ENCODE measurements at places on chromosomes 2 and 18.

- no peak for DNase-seq
Measured at GRCh38 chr18:47413327-47413726, 161.9 kb upstream of the SKOR2 start.

GRCh38 chr18:27045342-27045741 is 139.8 kb downstream of the CHST9 start:
- no peak for DNase-seq

DNA sequence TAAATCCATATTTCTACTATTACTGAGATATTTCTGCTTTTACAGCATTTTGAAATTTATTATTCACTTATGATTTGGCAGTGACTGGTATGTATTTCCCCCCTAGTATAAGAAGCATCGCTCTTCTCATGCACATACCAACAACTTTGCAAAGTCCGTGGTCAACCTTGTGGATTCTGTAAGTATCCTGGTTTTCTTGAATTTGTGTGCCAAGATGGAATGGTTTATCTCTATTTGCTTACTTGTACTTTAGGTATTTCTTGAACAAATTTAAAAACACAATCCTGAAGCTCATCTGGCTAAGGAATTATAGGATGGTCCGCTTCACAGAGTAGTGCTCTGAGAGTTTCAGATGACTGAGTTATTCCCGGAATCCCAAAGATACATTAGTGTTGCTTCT is 85.0 kb upstream of the FAM237A start:
- no peak for DNase-seq

GRCh38 chr2:229695961-229696360 is 18.4 kb downstream of the DNER start:
- DNase-seq, result no peak

- no peak for DNase-seq
Measured at GRCh38 chr2:101696272-101697123, 1.0 kb upstream of the MAP4K4 start.

- DNase-seq, result no peak
Measured at GRCh38 chr2:234594715-234595114, 97.8 kb upstream of the ARL4C start.

DNA sequence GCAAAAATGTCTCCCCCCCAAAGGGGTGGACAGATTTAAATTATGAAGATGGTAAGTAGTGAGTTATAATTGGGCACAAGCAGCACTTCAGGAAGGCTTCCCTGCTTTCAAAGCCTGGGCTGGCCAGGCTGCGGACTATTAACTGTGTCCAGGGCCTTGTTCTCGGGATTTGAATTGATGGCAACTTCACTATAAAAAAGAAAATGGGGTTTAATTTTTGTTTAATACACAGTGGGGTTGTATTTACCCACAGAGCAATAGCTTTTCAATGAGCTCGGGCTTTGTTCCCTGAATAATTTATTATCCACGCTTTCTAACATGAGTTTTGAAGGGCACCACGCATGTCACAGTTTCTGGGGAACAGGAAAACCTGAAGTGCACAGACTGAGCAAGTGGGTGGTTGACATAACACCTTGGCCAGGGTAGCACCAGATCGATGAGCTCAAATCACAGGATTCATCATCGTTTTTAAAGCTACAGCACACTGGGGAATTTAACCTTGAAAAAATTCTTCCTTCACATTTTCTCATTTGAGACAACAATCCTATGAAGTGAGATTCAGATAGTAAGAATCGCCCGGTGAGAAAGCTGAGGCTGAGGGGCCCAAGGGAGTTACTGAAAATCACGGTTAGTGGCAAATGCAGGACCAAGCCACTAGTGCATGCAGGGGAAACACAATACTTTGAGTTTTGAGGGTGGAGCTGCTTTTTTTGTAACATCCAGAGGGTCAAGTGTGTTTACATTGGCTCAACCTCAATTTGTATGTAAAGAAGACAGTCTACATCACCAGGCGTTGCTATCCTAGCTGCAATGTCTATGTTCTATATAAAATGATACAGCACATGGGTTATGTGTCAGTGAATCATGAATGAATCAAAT is 28.9 kb upstream of the LMAN1 start:
- DNase-seq, result no peak

- DNase-seq, result no peak
Measured at GRCh38 chr2:63544017-63544627, 44.2 kb downstream of the WDPCP start.

- no peak for DNase-seq
Measured at GRCh38 chr2:226971084-226971483, 135.2 kb downstream of the RHBDD1 start.

- DNase-seq, result no peak
Measured at GRCh38 chr2:7363906-7364305, 446.7 kb downstream of the RNF144A start.

DNA sequence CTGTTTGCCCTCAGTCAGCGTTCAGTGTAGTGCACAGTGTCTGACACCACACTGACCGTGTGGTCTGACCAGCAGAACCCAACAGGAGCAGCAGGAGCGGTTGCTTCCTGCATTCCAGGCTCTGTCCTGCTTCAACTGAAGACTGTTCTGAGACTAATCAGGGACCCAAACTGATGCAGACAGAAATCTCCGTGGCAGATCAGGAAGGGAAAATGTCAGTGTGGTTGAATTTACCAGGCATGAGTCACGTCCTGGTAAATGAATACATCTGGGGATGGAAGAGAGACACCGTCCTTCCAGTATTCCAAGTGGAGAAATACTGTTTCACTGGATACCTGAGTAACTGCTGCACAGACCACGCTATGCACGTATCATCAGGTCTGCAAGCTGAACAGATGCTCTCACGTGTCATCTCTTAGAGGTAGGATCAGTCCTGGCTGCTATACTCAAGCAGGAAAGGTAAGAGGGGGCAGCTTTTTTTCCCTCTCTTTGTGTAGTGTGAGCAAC is 223.6 kb upstream of the EPAS1 start:
- no peak for DNase-seq

DNA sequence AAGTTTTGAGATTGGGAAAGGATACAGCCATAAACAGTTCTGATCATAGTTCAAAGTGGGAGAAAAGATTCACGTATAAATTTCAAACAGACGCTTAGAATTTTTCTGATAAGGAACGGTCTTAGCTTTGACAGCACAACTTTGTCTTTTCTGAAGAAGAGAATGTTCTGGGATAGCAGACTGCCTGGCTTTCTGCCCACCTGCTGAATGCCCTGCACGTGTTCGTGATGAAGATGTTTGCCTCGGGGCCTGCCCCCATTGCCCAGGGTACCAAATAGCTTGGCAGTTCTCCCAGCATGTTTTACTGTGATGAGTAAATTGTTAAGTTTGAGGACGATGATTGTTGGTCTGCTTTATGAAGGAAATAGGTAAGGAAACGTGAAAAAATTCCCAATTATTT is 4.6 kb downstream of the MRPL33 start:
- DNase-seq, result no peak

DNA sequence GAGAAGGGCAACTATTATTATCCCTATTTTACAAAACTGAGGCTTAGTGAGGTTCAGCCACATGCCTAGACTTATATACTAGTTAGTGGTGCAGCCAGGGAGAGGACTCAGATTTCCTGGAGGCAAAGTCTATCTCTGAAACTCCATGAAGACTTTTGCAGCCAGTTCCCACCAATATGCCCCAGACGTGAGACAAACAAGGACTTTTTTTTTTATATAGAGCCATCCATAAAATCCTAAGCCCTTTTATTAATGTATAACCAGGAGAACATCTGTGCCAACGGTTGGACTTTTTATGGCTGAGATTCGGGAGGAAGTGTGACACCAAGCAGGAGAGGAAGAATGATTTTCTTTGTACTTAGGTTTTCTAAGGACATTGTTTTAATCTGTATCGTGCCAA is 29.9 kb downstream of the LIPG start:
- DNase-seq, result no peak

DNA sequence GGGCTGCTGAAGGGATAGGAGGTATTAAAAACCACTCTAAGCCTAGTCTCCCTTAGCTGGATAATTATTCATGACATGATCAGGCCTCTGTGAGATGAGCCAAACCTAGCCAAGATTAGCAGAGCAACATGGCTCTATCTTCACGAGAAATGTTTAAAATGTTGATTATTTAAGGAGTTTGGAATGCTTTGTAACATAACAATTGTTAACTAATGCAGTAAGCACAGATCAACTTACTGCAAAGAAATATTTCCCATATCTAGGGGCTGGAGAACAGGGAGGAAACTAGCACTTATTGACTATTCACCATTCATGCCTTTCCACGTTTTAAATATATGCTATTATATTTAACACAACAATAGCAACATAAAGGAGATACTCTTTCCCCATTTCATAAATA is 833.7 kb upstream of the CHAC2 start:
- DNase-seq, result no peak

- DNase-seq, result no peak
Measured at GRCh38 chr2:99256677-99257076, 1.2 kb upstream of the LYG2 start.

DNA sequence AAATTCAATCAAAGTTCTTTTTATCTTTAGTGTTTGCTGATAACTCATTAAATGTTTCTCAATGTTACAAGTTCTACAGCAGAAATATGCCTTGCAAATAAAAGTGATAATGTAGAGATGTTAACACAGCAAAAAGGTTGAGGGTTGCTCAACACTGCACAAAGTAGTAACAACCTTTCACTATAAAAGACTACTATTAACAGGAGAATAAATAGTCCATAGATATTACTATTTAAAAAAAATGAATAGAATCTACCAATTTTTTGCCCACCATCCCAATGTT is 378.1 kb downstream of the RBM43 start:
- DNase-seq, result no peak

GRCh38 chr2:84963692-84964405 is 7.1 kb upstream of the KCMF1 start:
- DNase-seq, result no peak

DNA sequence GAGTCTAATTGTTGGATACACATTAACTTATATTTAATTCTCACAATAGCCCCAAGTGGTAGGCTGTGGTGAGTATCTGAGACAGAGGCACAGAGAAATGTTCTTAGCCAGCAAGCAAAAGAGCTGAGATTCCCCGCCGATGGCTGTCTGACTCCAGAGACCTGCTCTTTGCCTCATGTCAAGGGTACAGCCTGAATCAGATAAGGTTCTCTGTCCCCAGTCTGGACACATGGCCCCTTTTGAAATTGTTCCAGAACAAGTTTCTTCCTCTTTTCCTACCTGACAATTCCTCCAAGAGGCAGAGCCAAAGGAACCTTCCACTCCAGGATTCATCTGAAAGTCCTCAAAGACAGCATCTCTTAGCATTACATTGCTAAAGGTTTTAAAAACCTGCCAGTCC is 512.9 kb upstream of the TNP1 start:
- DNase-seq, result no peak

GRCh38 chr2:173204316-173204715 is 128.7 kb downstream of the MAP3K20 start:
- no peak for DNase-seq

- no peak for DNase-seq
Measured at GRCh38 chr2:46852598-46852997, 63.0 kb downstream of the MCFD2 start.

DNA sequence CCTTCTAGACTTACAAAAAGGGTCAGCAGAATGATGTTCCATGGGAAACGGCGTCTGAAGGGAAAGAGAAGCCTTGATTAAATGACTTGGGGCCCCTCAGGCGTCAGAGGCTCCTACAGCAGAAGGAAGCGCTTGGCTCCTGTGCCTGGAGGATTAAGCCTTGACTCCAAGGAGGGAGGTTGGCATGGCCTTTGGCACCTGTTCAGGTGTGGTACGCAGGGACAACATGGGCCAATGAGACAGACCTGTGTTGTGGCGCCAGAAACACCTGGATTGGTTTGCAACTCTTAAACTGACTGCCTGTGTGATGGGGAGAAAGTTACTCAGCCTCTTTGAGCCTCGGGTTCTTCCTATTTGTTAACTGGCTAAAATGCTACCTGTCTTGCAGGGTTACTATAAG is 7.6 kb downstream of the PNKD start:
- no peak for DNase-seq

DNA sequence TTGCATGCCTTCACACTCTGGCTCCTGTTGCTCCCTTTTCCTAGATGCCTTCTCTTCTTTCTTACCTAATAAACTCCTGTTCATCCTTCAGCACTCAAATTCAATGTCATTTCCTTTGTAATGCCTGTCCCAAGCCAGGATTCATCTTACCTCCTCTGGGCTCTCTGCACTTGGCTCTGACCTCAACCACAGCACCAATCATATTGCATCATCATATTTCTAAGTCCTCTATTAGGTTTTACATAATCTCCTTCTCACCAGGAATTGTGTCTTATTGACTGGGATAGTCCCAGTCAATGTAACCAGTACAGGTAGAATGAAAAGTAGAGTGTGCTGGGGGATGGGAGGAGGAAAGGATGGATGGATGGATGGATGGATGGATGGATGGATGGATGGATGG is 187.1 kb downstream of the NRP2 start:
- no peak for DNase-seq

- no peak for DNase-seq
Measured at GRCh38 chr2:121049131-121049530, 235.9 kb downstream of the TFCP2L1 start.

GRCh38 chr2:102140377-102140776 is 2.2 kb upstream of the IL1R1 start:
- DNase-seq, result no peak

- no peak for DNase-seq
Measured at GRCh38 chr2:107197594-107198294, 311.8 kb upstream of the ST6GAL2 start.

GRCh38 chr18:80035997-80036396 is 1.8 kb downstream of the RBFA start:
- no peak for DNase-seq

DNA sequence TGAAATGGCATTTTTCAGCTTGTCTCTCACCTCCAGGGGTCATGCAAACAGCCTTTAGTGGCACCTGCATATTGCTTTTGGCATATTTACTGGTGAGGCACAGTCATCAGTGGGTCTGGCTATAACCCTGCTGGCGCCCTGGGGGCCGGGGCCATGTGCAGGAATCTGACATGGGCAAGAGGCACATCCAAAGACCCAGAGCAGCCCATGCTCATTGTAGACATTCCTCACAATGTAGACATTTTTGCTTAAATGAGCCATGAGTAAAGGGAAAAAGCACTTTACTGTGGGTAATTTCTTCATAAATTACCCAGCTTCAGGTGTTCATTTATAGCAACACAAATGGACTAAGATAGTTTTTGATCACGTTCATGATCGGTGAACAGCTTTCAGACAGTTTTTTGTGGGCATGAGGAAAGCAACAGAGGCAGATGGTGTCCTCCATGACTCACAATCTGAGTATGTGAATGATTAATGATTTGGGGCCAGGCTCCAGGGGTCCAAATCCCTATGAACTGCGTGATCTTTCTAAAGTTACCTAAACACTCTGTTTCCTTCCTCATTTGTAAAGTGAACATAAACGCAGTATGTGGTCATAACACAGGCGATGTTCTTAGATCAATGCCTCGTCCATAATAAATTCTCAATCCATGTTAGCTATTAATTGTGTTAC is 85.8 kb downstream of the LIPG start:
- DNase-seq, result no peak

- DNase-seq, result no peak
Measured at GRCh38 chr2:239715606-239716005, 309.5 kb downstream of the NDUFA10 start.

DNA sequence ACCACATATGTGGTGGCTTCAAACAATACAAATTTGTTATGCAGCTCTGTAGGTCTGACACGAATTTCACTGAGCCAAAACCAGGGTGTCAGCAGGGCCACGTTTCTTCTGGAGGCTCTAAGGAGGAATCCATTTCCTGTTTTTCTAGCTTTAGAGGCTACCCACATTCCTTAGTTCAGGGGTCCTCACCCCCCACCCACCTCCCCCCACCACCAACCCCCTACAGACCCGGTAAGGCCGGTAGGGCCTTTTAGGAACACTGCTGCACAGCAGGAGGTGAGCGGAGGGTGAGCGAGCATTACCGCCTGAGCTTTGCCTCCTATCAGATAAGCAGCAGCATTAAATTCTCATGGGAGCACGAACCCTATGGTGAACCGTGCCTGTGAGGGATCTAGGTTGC is 10.6 kb upstream of the SLC39A10 start:
- DNase-seq, result no peak
